ENCODE measurements at places on chromosomes 7 and 10.

DNA sequence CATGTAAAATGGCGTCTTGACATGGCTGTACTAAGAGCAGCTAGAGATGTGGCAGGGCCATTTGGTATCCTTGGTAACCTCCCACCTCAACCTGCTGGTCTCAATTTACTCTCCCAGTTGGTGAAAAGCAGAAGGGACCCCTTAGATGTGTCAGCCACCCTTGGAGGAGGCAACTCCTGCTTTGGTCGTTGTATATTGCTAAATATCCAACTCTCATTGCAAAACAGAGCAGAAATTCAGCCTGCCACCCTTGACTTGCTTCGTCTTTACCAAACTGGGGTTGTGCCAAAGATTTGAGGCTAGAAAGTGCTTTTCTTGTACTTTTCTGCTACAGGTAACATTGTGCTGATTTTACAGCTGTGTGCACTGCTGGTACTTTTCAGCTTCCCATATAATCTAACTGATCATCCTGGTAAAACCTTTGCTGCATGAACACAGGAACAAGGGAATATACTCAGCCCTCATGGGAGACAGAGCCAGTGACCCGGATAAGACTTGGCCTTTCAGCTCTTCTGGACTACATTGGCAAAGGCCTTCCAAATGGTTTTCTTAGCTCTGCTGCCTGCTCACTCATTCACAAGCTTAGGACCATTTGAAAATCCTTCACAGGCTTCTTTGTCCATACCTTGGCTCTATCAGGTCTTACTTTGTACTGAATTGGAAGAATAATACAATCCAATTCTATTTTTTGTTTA lies 2.2 kb upstream of the VSTM4 start:
- no peak for DNase-seq

DNA sequence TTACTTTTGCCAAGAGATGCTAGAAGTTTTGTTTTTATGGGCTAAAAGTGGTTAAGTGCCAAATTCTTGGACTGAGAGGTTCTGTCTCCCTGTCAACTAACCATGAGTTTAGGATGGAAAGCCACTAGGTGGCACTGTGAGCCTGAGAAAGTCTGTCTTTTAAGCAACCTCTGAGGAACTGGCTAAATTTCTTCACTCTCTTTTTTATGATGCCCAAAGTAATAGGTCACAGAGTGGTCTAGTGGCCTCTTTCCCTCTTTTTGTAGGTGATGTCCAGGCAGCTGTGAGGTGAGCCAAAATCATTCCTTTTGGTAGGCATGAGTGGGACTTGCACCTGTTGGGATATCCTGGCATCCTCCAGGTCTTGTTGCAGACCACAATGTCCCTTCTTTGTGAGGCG lies 56.8 kb downstream of the SND1 start:
- DNase-seq = peak; percentile 21

GRCh38 chr7:158032561-158033115 lies 555.0 kb downstream of the PTPRN2 start:
- no peak for DNase-seq

GRCh38 chr10:118241229-118242137 lies 100.6 kb downstream of the FAM204A start:
- peak; percentile 47 for DNase-seq

- no peak for DNase-seq
Observed at GRCh38 chr10:26642896-26643653, 54.4 kb upstream of the PDSS1 start.

DNA sequence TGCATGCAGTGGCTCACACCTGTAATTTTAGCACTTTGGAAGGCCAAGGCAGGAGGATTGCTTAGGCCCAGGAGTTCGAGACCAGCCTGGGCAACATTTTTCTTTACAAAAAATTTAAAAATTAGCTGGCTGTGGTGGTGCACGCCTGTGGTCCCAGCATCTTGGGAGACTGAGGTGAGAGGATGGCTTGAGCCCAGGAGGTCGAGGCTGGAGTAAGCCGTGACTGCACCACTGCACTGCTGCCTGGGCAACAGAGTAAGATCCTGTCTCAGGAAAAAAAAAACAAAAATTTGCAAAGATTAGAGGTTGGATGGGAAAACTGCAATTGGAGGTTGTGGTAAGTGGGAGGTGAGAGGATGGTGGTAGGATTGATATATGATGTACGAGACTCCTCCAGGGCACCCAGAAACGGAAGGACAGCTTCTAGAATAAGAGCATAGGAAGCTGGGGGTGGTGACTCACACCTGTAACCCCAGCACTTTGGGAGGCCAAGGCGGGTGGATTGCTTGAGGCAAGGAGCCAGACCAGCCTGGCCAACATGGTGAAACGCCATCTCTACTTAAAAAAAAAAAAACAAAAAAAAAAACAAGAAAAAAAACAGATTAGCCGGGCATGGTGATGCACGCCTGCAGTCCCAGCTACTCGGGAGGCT lies 19.1 kb upstream of the PARP12 start:
- no peak for DNase-seq

- no peak for DNase-seq
Observed at GRCh38 chr7:152876749-152877148, 117.2 kb downstream of the ACTR3B start.

DNA sequence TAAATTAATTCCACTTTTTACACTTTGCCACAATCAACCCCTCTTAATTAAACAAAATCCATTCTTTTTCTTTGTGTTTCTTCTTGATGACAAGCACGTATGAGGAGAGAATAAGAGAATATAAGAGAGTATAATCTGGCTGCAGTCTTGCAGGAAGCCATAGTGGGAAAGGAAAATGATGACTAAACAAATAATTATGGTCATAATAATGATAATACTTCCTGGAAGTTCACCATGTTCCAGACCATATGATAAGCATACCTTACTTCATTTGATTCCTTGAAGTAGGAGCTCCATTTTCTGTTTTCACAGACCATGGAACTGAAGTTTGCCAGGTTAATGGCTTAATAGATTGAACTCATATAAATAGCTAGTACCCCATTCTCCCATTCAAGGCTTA lies 237.8 kb downstream of the SEMA3D start:
- DNase-seq = no peak

DNA sequence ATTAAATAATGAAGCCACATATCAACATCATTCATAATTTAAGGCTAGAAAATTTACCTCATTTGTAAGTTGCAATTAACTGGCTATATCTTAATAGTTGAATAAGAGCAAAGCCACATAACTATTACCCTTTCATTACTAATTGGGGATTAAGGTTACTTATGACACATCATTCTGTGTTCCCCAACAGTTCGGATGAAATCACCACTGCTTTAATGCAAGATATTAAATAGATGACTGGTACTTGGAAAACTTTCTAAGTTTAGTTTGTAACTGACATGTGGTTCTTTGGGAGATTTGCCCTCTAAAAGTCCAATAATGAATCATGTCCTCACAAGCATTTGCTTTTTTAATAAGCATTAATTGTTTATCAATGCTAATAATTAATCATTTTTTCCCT lies 109.1 kb downstream of the MTERF1 start:
- DNase-seq = no peak

DNA sequence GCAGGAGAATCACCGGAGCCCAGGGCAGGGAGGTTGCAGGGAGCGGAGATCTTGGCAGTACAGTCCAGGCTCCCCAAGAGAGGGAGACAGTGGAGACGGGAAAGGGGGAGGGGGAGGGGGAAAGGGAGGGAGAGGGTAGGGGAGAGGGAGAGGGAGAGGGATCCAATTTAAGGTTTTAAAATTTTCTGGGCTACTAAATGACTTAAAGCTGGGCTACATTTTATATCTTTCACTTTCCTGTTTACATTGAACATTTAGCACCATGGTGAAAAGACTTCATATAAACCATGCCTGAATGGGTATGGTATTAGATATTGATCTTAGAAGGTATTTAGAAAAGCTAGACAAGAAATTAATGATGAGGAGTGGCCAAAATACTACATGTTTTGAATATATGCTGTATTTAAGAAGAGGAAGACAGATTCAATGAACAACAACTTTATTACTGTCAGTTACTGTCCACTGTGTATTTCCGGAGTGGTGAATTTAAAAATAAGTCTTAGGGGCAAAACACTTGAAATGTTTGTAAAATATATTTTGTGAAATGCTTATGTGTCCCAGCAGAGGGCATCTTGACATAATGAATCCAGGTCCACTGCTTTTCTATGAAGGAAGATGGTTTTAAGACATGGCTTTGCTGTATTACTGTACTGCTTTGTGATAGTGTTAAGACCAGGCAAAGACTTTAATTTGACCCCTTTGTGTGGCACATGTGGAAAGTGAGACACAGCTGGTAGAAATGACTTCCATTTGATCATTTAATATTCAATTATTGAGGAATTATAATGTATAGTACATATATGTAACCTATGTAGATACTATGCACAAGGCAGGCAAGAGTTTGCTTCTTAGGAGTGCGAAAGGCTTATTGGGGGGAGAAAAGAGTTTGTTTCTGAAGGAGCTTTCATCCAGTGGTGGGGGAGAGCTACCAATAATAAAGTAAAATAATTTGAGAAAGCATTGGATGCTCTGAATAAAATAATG lies 52.8 kb downstream of the NRF1 start:
- no peak for DNase-seq

DNA sequence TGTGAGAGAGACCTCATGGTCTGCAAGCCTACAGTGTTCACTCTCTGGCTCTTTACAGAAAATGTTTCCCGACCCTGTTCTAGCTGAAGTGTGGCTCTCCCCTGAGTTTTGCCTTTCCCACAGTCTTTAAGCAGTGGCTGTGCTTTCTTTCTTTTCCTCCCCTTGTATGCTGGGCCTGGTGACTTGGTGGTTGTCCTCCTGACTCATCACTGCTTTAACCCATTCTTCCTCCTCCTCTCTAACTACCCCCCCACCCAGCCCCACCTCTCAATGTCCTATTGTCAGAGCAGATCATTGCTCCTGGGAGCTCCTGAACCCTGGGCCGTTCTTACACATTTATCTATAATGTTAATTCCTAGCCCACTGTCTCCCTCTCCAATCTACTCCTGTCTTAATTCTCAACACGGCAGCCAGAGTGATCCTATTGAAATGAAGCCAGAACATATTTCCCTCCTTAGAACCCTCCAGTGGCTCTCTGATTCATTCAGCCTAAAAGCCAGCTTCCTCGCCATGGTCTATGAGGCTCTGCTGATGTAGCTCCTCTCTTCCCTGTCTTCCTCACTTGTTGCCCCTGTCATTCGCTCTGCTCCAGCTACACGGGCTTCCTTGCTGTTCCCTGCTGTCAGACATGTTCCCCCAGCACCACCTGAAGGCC lies 55.0 kb downstream of the DENND11 start:
- DNase-seq = no peak

GRCh38 chr7:129366-130221 lies 62.8 kb upstream of the FAM20C start:
- DNase-seq = no peak

- DNase-seq = no peak
Observed at GRCh38 chr7:123537026-123537642, 2.7 kb upstream of the IQUB start.

DNA sequence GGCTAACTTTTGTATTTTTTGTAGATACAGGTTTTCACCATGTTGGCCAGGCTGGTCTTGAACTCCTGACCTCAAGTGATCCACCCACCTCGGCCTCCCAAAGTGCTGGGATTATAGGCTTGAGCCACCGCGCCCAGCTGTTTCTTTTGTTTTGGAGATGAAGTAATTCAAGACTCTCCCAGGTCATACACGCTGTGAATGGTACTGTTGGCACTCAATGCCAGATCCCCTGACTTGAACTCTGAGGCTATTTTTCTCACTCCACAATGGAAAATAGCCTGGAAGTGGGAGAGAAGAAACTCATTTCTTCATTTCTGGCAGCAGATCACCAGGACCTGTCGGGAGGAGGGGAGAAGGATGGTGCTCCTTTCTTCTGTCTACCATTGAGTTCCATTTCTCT lies 32.4 kb downstream of the BLVRA start:
- DNase-seq = no peak

GRCh38 chr10:74867351-74867750 lies 41.0 kb downstream of the KAT6B start:
- DNase-seq = no peak

- DNase-seq = no peak
Observed at GRCh38 chr10:5975641-5976473, 1.5 kb downstream of the IL15RA start.

- no peak for DNase-seq
Observed at GRCh38 chr7:46811529-46811928, 770.4 kb downstream of the TNS3 start.

DNA sequence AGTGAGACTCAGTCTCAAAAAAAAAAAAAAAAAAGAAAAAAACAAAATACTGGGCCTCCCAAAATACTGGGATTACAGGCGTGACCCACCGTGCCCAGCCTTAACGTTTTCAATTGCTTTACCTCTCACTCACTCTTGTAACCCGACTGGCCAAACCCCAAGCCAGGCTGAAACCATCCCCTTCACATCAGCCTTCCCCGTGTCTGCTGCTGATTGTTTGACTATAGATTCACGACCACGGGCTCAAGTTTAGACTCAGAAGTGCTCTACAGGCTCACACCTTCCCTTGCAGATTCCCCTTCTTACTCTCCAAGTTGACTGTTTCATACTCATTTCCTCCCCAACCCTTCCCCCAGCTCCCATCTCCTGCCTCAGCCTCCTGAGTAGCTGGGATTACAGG lies 22.3 kb downstream of the TYW1 start:
- DNase-seq = no peak

Measured in stimulated activated CD8-positive, alpha-beta memory T cell treated with anti-CD3 and anti-CD28 coated beads, Interleukin-4, amount 100 ng/mL, for 1 hour (primary cell).